ENCODE measurements at places on chromosomes 6 and 20. TPM values are rescaled to one million over a fixed set of nuclear protein-coding genes. Genes with fewer than 3 reads are reported as not detected.

EBF4 gene
- total RNA-seq = 7.5 TPM

- DNase-seq = no peak
Measured at GRCh38 chr20:15913391-15914025, 659.7 kb downstream of the KIF16B start.

VSX1 gene
- total RNA-seq = not detected

DEFB132 gene
- 1.6 TPM for total RNA-seq

CTAGE9 gene
- not detected for total RNA-seq

GRCh38 chr20:22686097-22686496 is 101.7 kb upstream of the FOXA2 start:
- DNase-seq = no peak

DNA sequence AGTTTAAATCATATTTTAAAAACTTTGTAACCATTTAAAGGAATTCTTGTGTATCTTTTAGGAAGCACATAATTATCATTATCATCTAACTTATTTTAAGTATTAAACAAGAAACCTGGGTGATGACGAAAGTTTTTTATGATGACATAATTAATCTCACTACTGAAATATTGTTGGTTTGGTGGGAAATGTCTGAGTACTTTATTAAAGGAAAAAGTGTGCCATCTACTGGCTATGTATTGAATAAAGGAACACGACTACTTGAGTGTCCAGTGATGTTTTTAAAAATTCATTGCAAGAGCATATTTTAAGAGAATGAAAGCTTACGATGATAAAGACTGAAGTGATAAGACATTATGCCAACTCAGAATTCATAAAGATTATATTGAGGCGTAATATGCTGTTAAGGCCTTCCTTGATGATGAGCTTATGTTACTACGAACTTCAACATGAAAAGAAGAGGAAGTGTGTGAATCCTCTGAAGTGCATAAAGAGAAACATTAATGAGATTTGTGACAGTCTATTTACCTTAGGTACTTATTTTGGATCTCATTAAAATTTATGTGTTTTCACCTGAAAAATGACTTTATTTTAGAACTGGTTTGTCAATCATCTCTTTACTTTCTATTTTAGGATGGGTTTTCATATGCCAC is 12.0 kb upstream of the TRMT11 start:
- no peak for DNase-seq

DNA sequence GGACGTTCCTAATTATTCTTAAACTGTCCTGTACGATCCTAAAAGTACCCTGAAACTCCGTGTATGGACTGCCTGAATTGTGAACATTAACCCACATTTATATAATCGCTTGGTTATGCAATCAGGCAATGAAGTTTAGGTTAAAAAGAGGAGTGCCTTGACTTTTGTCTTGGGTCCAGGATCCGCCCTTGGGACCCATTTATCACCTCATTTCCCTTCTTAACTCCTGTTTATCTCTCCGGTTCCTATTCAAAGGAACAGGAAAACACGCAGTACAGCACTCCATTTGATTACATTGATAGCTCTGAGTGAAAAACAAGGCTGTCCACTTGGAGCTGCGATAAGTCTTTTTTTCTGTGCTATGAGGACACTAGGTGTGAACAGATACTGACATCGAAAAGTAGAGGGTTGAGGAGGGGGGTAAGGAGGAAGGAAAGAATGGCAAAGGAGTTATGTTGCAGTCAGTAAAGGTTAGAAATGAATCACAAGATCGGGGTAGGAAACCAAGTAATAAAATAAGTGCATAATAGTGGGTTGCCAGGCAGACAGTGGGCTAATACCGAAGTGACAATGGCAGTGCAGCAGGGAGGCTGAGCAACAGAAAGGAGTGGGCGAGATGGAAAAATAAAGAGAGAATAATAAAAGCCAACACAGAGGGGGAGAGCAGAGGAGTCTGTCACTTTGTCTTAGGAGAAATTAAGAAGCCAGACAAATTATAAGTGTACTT is 15.9 kb upstream of the PCK1 start:
- DNase-seq = no peak

C4A gene
- 652 TPM for total RNA-seq

DNA sequence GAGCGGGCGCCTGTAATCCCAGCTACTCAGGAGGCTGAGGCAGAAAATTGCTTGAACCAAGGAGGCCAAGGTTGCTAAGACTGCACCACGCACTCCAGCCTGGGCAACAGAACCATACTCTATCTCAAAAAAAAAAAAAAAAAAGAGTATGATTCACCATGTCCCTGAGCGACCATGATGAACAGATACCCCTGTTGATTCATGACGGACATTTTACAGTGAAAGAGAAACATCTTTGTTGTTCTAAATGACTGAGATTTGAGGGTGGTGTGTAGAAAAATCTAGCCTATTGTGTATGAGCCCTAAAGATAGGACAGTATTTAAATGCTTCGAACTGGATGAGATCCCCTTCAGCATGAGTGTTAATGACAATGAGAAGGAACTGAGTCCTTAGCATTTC is 32.8 kb downstream of the RBM24 start:
- no peak for DNase-seq

LIN28B gene
- not detected for total RNA-seq

SRXN1 gene
- total RNA-seq = 45.7 TPM

DNA sequence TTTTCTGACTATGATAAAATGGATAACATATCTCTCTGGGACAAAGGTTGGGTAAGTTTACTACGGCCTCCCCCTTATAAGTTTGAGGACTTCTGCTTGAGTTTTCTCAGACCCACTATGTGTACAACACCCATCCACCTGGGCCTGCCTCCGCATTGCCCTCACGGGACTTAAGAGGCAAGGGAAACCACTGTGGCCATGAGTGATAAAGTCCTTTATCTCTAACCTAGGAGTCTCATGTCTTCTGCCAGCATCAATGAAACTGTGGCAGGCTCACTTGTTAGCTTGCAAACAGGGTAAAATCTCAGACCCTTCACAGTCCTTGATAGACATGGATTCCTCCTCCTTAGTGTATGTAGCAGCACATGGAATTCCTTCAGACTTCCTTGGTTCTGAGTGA is 173.4 kb upstream of the MYLIP start:
- no peak for DNase-seq

DNA sequence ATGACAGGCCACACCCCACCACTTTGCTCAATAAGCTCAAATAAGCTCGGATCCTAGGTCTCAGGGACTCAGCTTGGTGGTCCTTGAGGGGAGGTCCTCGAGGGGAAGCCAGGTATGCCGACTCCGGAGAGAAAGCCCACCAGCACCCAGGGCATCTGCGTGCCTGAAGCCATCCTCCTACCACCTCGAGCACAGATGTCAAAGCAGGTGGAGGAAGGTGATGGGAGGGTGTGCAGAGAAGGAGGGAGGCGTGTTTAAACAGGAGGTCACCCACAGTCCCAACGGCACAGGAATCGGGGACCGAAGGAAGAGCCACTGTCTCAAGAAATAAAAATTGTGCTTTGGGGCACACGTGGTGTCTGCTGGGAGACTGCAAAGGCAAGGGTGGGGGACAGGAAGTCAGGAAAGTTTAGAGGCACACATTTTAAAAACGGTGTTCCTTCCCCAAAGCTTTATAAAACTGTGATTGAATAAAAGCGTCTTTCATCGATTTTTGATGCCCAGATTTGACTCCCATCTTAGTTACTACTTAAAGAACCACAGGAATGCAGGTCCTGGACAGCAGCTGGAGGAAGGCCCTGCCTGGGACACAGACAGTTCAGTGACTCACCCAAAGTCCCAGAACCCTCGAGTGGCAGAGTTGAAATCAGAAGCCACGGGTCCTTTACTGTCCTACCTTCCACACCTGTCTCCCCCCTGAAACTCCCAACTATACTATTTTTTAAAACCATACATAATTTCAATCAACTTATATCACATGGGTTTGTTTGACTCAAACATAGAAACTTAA is 221.0 kb upstream of the PDE10A start:
- no peak for DNase-seq

DNA sequence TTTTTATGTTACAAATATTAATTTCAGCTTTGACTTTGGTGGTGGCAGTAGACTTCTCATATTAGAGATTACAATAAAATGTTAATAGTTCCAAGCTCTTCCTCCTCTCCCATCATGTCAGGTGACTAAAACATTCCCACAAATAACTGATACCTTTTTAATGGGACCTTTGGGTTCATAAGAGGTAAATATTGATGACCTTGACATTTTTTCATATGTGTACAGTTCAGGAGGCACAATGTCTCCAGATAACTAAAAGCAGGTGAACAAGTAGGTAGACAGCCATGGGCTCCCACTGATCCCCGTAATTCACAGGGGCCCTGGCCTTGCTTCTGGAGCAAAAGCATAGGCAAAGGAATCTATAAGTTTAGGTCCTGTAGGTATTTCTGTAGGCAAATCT is 317.7 kb downstream of the SOX4 start:
- DNase-seq = no peak

EDN3 gene
- not detected for total RNA-seq

MED20 gene
- total RNA-seq = 6.8 TPM

GRCh38 chr6:45886776-45887175 is 128.9 kb downstream of the CLIC5 start:
- DNase-seq = no peak

DNA sequence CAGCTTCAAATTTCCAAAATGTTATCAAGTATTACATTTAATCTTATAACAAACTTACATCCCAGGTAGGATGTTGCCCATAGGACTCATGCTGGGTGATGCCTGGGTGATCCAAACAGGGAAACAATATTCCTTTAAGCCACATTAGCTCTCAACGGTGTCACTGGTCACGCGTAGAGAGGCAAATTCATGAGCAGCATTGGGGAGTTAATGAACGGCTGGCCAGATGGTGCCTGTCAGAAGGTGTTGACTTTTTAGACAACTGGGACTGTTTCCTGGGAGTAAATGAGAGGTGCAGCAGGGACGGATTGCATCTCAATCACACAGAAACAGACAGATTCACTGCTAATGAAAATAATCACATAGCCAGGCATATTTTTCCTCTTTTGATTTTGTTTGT is 83.3 kb upstream of the ID4 start:
- no peak for DNase-seq

TMEM200A gene
- 4.4 TPM for total RNA-seq

SPATS1 gene
- total RNA-seq = not detected

SIRPB2 gene
- 13.6 TPM for total RNA-seq

CCN5 gene
- 81.7 TPM for total RNA-seq

PPP1R14C gene
- total RNA-seq = 0.31 TPM

- no peak for DNase-seq
Measured at GRCh38 chr20:23629017-23629541, 8.7 kb downstream of the CST3 start.

DNA sequence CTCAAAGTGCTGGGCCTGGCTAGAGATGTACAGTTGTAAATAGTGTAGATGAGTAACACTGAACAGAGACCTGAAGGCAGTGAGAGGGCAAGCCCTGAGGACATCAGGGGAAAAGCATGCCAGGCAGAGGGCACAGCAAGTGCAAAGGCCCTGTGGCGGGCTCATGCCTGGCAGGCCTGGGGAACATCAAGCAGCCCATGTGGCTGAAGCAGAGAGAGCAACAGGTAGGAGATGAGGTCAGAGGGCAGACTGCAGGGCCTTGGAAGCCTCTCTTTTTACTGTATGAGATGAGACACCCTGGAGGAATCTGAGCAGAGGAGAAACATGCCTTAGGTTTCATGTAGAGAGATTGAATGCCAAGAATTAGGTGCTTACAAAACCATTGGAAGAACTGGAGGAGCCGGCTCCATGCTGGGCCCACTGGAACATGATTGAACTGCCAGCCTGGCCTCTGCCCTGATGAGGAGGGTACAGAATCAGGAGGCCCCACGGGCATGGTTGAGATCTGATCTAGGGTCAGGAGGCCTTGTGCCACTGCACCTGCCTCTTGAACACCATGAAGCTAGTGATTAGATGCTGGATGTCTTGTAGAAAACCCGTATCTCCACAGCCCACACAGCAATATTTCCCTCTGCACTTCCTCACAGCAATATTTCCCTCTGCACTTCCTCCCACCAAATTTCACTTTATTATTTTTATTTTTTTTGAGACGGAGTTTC is 5.9 kb upstream of the HMGA1 start:
- DNase-seq = no peak

- no peak for DNase-seq
Measured at GRCh38 chr6:81766482-81767069, 14.1 kb upstream of the TENT5A start.

- no peak for DNase-seq
Measured at GRCh38 chr6:161085246-161085645, 93.7 kb downstream of the MAP3K4 start.

Measured in omental fat pad (tissue), 4 donors.